ENCODE measurements at places on chromosomes 3 and 15.
A peak's percentile ranks its signal among the peaks of the same experiment; 100 is the strongest.

GRCh38 chr3:191330530-191331048 is 263 bp upstream of the UTS2B start:
- DNase-seq: no peak

DNA sequence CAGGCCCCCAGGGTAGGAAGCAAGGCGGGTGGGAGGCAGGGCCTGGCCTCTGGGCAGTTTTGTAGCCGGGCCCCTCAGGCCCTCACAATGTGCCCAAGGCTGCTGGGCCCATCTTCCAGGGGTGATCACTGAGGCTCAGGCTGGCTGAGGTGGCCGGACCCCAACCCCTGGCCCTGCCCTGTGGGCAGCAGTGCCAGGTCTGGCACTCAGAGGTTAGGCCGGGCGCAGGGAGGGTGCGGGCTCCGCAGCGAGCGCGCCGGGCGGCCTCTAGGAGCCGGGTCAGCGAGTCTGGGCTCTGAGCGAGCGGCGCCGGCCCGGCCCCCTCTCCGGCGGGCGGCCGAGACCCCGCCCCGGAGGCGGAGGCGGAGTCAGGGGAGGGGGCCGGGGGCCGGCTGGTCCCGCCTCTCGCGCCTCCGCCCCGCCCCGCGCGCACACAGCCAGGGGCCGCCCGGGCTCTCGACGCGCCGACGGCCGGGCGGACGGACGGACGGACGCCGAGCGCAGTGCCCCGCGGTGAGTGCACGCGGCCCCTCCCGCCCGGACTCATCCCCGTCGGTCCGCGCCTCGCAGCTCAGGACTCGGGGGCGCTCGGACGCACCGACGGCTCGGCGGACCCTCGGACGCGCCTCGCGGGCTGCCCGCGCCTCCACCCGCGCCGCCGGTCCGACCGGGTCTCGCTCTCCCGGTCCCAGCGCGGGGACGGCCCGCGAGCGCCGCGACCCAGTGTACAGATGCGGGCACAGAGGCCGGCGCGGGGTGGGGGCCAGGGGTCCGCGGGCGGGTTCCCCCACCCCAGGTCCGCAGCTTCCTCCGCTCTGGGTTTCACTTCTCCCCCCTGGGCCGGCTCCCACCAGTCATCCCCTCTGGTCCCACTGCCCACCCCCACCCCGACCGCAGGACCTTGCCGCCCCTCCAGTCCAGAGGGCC is at the start of gene FBLN2:
TSS of gene FBLN2 (plus strand) at position 430 of the 927 bp plus-strand sequence. CDS start 21,231 bp downstream, outside the sequence.
- no peak for DNase-seq

GRCh38 chr3:141710888-141711616 is 27.0 kb upstream of the RNF7 start:
- no peak for DNase-seq

DNA sequence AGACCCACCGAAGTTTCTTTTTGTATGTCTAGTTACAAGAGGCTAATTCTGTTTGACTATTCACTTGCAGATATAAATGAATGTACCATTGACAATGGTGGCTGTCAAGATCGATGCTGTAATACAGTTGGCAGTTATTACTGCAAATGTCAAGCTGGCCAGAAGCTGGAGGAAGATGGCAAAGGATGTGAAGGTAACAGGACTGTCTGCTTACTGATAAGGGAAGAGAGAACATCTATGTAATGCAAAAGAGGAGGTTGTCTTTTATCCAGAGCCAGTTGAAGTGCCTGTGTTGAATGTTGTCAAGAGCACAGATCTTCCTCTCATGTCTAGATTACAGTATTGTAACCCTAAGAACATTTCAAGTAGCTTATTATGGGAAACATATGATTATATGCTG is 549.5 kb upstream of the GOLIM4 start:
- DNase-seq: no peak

- DNase-seq: no peak
Measured at GRCh38 chr3:156981005-156981404, 154.9 kb downstream of the LEKR1 start.

DNA sequence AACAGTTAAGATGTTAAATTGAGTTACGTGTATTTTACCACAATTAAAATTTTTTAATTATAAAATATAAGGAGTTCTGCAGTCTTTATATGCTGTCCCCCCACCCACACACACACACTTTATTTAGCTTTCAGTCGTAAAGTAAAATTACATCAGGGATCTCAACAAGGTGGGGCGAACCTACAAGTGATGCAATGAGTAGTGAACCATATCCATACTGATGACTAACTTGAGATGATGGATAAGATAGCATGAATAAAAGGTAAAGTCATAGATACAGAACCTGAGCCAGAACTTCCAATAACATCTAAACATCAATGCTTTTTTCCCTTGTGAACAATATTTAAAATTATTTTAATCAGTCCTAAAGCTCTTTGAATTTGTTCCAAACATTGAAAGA is 77.2 kb downstream of the VPS13C start:
- DNase-seq: no peak

GRCh38 chr15:98703126-98703685 is 54.9 kb downstream of the IGF1R start:
- no peak for DNase-seq

DNA sequence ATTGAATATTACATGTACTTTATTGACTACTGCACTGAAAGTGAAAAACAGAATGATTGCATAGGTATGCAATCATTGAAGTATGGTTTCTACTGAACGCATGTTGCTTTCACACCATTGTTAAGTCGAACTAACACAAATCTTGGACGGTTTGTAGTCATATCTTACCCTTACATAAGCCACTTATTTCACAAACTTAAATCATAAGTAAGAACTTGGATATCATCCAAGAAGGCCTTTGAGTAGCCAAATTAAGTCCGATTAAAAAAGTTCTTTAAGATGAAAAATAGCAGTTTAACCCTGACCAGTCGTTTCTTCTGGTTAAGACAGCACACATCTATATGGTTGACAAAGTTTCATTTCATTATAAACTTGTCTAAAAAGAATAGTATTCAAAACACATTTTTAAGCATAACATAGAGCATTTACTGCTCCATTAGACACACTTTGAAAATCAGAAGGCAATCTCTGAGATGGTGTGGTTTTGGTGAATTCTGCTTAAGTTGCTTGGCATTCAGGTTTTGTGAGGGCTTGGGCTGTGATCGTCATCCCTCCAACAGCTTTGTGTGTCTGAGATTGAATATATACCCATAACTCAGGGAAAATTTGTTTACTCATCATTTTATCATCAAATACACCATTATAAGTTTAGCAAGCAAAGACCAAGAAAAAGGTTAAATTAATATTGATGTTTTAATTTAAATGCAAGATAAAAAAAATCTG is 92.2 kb downstream of the NFKBIZ start:
- DNase-seq: no peak

GRCh38 chr3:107356706-107357105 is 20.5 kb upstream of the CCDC54 start:
- DNase-seq: no peak

GRCh38 chr3:2525968-2526367 is 427.3 kb downstream of the CNTN4 start:
- DNase-seq: no peak

GRCh38 chr3:71581457-71582035 is 2.0 kb downstream of the FOXP1 start:
- peak; percentile 24 for DNase-seq

DNA sequence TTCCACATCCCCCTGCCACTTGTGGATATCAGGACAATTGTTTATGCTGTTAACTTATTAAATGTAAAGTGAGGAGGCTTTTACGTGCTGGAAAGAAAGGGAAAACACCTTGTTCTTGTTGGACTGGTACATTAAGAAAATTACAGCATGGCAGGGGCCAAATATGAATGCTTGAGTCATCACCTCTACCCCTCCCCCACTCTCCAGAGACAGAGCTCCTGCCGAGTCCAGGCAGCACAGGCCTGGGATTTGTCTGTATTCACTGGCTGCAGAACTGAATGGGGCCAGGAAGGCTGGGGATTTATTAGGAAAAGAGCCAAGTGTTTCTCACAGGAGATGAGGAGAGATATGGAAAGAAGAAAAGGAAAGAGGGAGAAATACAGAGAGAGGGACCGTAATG is 308.9 kb downstream of the EPHB1 start:
- DNase-seq: no peak

DNA sequence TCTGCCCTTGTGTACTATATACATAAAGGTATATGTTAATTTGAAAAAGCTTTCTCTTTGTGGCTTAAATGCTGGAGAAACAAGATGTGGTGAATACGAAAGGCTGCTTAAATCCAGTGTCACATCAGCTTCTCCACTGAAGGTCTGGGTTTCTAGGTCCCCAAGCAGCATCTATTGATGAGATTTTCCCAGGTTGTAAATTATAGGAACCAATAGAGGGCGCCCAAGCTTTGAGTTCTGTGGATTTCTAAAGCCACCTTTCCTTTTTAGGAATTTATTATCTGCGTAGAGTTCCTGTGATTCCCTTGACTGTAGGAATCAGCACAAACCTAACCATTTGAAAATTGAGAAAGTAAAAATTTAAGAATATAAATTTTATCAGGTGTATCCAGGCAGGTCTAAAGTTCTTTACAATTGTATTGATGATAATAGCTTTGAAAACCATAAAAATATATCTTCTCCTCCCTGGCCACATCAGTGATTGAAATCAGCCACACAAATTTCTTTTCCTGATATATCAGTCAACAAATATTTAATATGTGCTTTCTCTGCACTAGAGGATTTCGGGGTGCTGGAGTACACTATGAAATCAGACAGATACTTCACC is 88.3 kb upstream of the ADAMTSL3 start:
- DNase-seq: no peak

DNA sequence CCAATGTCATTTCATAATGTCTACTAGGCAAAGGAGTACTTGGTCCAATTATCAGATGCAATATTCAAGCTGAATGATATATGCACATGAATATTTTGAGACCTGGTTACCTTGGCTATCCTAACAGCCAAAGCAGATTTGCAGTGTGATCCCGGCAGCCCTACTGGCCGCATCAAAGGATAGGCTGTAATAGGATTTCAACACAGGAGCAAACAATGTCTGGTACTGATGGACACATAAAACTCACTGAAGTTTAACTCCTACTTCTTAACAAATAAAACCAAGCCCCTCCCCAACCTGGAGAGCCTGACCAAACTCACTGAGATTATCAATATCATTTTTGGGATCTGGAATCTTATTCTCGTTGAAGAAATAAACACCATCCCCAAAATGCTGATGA is 130.2 kb downstream of the FOXP1 start:
- no peak for DNase-seq

DNA sequence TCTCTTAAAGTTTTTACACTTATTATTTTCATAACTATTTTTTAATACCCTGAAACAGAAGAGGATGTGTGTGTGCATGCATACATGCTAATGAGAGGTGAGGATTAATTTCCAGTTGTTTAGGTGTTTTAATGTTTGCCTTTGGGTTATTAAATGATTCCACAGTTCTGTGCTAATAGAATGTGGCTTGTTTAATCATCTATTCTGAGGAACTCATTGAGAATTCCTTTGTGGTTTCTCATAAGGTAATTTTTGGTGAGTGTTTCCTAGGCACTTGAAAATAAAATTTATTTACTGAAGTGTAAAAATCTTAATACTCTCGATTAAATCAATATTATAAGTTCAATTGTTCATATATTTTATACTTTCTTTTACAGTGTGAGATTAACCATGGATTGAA is 38.0 kb downstream of the STAC start:
- no peak for DNase-seq

- DNase-seq: no peak
Measured at GRCh38 chr15:77029166-77030047, 34.5 kb downstream of the PSTPIP1 start.

DNA sequence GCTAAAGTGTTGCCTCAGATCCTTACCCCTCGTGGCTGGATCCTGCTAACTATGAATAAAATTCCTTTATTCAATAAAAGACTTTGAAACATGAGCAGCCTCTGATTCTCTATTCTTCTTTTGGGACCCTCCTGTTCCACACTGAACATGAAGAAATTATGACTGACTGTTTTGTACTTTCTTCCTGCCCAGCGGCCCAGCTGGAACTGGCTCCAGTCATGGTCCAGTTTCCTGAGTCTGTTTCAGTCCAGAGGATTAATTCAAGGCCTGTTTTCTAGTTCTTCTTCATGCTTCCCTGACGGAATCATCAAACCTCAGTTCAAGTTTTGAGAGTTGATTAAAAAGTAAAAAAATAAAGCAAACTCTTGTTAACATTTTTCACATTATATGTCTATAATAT is 52.6 kb upstream of the CP start:
- DNase-seq: no peak

- no peak for DNase-seq
Measured at GRCh38 chr3:186996356-186996755, 66.0 kb downstream of the ST6GAL1 start.

DNA sequence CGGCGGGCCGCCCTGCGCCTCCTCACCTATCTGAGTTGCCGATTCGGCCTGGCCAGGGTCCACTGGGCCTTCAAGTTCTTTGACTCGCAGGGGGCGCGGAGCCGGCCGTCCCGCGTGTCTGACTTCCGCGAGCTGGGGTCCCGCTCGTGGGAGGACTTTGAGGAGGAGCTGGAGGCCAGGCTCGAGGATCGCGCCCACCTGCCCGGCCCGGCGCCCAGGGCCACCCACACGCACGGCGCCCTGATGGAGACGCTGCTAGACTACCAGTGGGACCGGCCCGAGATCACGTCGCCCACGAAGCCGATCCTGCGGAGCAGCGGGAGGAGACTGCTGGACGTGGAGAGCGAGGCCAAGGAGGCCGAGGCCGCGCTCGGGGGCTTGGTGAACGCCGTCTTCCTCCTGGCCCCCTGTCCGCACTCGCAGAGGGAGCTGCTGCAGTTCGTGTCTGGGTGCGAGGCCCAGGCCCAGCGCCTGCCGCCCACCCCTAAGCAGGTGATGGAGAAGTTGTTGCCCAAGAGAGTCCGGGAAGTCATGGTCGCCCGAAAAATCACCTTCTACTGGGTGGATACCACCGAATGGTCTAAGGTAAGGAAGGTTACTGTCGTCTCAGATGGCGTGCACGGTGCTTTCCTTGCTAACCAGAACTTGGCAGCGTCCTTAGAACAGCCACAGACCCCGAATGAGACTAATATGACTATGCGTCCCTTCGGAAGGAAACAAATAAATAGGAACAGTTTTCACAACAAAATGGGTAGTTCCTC is 567 bp downstream of the TICRR start:
- DNase-seq: no peak

DNA sequence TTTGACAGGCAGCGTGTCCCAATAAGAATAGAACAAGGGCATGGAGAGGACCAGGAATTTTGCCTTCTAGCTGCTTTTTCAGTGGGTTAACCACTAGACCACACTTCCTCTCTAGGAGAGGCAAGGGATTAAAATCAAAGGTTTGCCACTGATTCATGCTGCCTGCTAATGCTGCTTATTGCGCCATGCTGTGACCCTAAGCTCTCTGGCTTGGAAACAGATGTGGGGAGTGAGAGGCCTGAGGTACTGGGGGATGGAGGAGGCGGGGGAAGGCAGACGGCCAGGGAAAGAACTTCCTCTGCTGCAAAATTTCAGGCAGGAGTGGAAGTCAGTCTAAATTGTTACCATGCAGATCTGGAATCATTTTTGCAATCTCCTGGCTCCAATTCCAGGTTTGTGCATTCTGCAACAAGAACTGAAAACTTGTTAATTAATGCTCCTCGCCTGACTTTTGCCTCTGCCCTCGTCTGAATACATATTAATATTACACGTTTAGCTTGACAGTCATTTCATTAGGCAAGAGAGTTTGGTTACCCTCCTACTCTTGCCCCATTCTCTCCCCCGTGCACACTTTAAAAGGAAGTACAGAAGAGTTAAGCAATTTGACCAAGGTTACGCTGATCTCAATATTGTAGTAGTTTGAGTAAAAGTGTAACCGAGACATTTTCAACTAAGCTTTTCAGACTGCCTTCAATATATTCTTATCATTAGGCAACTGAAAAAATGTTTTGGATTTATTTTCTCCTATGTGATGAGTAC is 121.7 kb upstream of the SPRED1 start:
- DNase-seq: no peak

GRCh38 chr15:37101980-37102304 is 1.6 kb upstream of the MEIS2 start:
- DNase-seq: no peak

- no peak for DNase-seq
Measured at GRCh38 chr3:128052595-128053351, 536 bp downstream of the SEC61A1 start.

Data from stimulated activated CD8-positive, alpha-beta memory T cell treated with anti-CD3 and anti-CD28 coated beads, Interleukin-7, amount 100 ng/mL, for 4 hours (primary cell).